ENCODE measurements at places on chromosomes 5 and 9. TPM values are rescaled to one million over a fixed set of nuclear protein-coding genes. Genes with fewer than 3 reads are reported as not detected.

The TRUB2 gene
- total RNA-seq, result 14.1 TPM

The MACROH2A1 gene
- total RNA-seq, result 390 TPM

The PCDHA9 gene
- total RNA-seq, result not detected

The HRH2 gene
- total RNA-seq, result 0.29 TPM

The IL13 gene
- not detected for total RNA-seq

The QSOX2 gene
- total RNA-seq, result 17.8 TPM

The SLC22A4 gene
- 0.75 TPM for total RNA-seq

The BDP1 gene
- total RNA-seq, result 20.5 TPM

The FOXD4L5 gene
- not detected for total RNA-seq

The CER1 gene
- total RNA-seq, result not detected

The GLRA1 gene
- total RNA-seq, result not detected

All from epithelial cell of proximal tubule (primary cell).